ENCODE measurements at places on chromosomes 5 and 9. TPM values are rescaled to one million over a fixed set of nuclear protein-coding genes. Genes with fewer than 3 reads are reported as not detected.

- no peak overlapping the region for H3K27ac ChIP-seq
- H3K27me3 ChIP-seq, result no peaks in the 10 kb centered on the region
- no peak for DNase-seq
- H3K4me3 ChIP-seq, result no peak overlapping the region
- no peaks in the 10 kb centered on the region for H3K4me1 ChIP-seq
- no peaks in the 10 kb centered on the region for H3K36me3 ChIP-seq
Measured at GRCh38 chr5:155773680-155774079, 553.3 kb upstream of the SGCD start.

- H3K27ac ChIP-seq, result no peak overlapping the region
- no peak overlapping the region for H3K4me3 ChIP-seq
- H3K27me3 ChIP-seq, result no peaks in the 10 kb centered on the region
- no peaks in the 10 kb centered on the region for H3K36me3 ChIP-seq
- DNase-seq, result no peak
Measured at GRCh38 chr5:120886351-120886860, 422.3 kb downstream of the PRR16 start.

GRCh38 chr9:134652291-134653225 is 11.0 kb downstream of the COL5A1 start:
- peaks cover 44% of the 10 kb centered on the region for H3K4me1 ChIP-seq
- peak overlapping the region; percentile 39 for H3K27ac ChIP-seq
- H3K27me3 ChIP-seq, result no peaks in the 10 kb centered on the region
- no peak for DNase-seq
- H3K4me3 ChIP-seq, result no peak overlapping the region
- no peaks in the 10 kb centered on the region for H3K36me3 ChIP-seq

DNA sequence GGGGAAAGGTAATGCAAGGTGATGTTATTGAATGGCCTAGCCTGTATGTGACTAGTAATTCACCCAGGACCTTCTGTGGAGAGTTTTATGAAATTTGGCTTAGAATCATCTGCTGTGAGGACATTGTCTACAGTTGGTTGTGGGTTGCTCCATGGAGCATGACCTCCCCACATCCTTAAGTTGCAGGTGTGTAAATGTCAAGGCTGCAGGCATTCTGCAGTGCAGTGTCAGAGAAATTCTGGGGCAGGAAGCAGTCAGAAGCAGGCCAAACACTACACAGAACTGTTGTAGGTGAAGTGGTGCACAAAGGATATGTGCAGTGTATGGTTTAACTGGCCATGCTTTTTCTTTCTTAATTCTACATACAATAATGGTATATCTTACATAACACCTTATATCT is 588.3 kb downstream of the EBF1 start:
- H3K27ac ChIP-seq, result no peak overlapping the region
- no peak overlapping the region for H3K4me3 ChIP-seq
- no peaks in the 10 kb centered on the region for H3K36me3 ChIP-seq

DNA sequence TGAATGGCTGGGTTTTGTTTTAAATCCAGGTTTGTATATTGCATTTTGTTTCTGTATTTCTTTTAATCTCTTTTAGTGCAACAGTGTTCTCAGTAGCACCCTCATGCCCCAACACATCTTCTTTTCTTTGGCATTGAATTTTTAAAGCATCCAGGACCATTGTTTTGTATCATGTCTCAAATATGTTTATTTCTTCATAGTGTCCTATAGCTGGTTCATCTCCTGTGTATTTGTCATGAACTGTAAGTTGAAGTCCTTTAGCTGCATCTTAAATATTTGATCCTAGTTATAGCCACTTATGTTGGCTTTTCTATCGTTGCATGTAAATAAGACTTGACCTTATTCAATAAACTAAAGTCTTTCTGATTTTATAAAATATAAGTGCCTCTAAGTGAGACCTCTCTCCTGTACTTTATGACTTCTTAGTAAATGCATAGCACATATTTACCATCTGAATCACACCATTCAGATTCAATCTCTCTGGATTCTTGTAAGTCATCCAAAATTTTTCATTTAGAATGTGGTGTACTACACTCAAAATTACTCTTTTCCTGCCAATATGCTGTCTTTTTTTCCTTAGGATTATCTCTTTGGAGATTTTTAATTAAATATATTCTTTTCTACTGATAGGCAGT is 21.0 kb upstream of the ERCC6L2 start:
- H3K27me3 ChIP-seq, result no peaks in the 10 kb centered on the region
- DNase-seq, result no peak
- H3K27ac ChIP-seq, result no peak overlapping the region
- no peaks in the 10 kb centered on the region for H3K36me3 ChIP-seq
- H3K4me3 ChIP-seq, result no peak overlapping the region

GRCh38 chr5:89065919-89066318 is 182.9 kb upstream of the MEF2C start:
- H3K36me3 ChIP-seq, result no peaks in the 10 kb centered on the region
- no peaks in the 10 kb centered on the region for H3K27me3 ChIP-seq
- H3K27ac ChIP-seq, result no peak overlapping the region
- no peaks in the 10 kb centered on the region for H3K4me1 ChIP-seq
- no peak overlapping the region for H3K4me3 ChIP-seq
- no peak for DNase-seq

- H3K4me1 ChIP-seq, result no peaks in the 10 kb centered on the region
- DNase-seq, result no peak
- no peaks in the 10 kb centered on the region for H3K36me3 ChIP-seq
- H3K27me3 ChIP-seq, result no peaks in the 10 kb centered on the region
Measured at GRCh38 chr9:89466451-89467277, 31.2 kb downstream of the SEMA4D start.

DNA sequence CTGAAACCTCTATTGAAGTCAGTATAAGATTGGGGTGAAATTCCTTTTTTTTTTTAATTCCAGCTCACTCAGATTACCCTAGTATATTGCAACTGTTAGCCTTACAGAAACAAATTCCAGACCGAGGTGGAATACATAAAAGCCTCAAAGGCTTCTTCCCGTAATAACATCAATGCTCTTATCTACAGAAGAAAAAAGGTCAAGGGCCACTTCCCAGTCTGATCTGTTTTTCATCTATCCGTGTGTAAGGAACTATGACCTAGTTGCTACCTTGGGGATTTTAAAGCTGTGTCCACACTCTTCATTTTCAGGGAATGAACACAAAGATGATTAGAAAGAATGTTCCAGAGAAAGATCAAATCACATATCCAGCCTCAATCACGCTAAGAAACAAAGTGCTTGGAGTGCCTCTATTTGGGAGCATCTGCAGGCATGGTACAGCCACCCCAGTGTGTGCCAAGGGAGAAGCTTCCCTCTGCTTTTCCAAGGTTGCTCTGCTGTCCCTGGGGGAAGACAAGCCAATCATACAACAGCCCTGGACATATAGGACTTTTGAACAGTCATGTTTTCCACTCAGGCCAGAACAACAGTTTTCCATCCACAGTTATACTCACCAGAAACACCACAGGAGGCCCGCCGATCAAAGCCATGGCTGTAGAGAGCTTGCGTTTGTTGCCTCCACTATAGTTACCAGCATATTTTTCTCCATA is 23.5 kb downstream of the NIPSNAP3B start:
- no peak for DNase-seq
- no peak overlapping the region for H3K27ac ChIP-seq
- H3K4me1 ChIP-seq, result no peaks in the 10 kb centered on the region
- H3K27me3 ChIP-seq, result no peaks in the 10 kb centered on the region
- no peak overlapping the region for H3K4me3 ChIP-seq
- H3K36me3 ChIP-seq, result peaks cover 92% of the 10 kb centered on the region

- H3K27me3 ChIP-seq, result no peaks in the 10 kb centered on the region
- DNase-seq, result no peak
- H3K4me3 ChIP-seq, result no peak overlapping the region
- no peaks in the 10 kb centered on the region for H3K36me3 ChIP-seq
- no peak overlapping the region for H3K27ac ChIP-seq
Measured at GRCh38 chr9:135394699-135395645, 84.6 kb upstream of the PPP1R26 start.

DNA sequence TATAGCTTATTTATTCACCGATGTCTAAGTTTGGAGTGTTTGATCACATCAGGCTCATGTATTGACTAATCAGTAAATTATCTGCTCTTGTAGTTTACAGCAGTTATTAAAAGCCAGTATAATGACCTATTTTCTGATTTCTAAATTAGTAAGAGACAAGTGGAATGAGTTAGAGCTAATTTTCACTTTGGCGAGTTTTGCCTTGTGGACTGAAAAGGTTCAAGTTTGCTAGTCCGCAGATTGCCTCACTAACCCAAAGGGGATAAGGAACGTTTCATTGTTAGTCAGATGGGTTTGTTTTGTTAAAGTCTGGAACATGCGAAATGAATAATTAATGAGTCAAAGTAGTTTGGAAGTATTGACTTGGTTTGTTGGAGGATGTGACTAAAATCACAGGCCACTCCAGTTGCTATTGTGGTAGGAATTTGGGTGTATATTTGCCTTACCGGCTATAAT is 40.1 kb downstream of the SMARCA2 start:
- H3K4me3 ChIP-seq, result no peak overlapping the region
- no peaks in the 10 kb centered on the region for H3K27me3 ChIP-seq
- no peak overlapping the region for H3K27ac ChIP-seq
- DNase-seq, result no peak

GOLGA2 gene
- total RNA-seq, result 91.6 TPM

IL3 gene
- not detected for total RNA-seq

HSPA9 gene
- 417 TPM for total RNA-seq

ELOVL7 gene
- 1.5 TPM for total RNA-seq

Measured in right atrium auricular region (tissue), 2 donors.